CD4-positive, alpha-beta T cell treated with Interleukin-2 at 100 ng/mL for 4 hours (primary cell): ENCODE measurements at places on chromosomes 2 and 18.

DNA sequence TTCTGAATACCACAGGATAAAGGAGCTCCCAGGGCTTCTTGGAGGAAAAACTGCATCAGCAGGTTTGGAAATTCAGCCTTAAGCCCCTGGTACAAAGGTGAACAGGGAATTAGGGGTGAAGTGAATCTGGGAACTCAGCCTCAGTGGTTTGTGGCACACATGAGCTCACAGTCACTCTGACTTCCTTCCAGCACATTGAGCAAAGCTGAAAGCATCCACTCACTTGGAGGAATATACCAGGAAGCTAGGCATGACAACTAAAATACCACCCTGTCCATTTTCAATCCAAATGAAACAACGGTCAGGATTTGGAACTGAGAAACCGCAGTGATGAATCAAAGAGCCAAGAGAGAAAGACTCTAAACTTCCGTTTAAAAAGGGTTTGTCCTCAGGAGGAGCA, 216.1 kb downstream of the ICOS start:
- DNase-seq, result no peak

DNA sequence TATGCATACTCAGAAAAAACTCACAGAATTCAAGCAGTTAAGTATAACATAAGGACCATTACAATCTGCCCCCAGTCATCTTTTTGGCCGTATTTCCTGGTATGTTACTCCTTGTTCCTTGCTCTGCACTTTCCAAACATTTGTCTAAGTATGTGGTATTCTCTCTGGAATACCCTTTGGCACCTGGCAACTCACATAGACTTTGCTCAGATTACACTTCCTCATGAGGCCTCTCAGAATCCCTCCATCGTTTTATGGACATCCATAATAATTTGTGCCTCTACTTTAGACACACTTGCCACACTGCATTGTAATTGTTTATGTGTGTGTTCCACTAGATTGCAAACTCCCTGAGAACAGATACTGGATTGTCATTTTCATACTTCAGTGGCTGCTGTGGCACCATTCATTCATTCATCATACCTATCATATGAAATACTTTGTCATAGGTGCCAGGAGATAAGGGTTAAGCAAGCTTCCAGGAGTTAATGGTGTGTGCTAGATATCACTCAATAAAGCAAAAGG, 84.0 kb downstream of the HIBCH start:
- DNase-seq, result no peak

GRCh38 chr2:106176446-106177099, 17.5 kb downstream of the UXS1 start:
- no peak for DNase-seq

DNA sequence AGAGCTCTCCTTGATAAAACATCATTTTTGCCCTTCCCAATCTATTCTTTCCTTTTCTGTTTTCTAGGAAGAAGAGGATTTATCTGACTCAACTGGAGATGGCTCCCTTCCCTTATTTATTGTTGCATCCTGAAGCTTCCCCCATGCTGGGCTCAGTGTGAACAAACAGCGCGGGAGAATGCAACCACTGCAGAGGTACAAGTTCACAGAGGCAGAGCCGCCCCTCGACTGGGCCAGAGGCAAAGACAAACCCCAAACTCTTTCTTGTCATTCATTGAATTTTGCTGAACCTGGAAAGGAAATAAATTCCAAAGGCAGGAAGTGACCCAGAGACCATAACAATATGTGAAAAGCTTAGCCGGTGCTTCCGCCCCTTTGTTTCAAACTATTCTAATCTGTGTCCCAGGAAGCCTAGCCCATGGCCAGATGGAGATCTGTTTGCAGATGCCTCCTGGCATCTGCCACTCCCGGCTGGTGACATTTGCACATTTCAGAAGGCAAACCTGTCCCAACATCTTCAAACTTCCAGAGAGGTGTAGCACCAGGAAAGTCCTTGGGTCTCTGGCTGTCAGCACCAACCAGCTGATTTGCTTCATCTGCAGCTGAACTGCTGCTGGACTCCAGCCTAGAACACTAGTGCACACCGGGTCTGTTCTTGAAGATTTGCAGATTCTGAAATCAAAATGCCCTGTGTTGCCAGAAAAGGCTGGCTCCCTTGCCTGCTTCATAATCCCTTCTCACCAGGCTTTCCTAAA, 79.4 kb upstream of the MAP4K3 start:
- DNase-seq, result no peak

GRCh38 chr2:120764991-120765677, 29.5 kb downstream of the GLI2 start:
- DNase-seq, result no peak

GRCh38 chr18:4248686-4249085, 206.4 kb downstream of the DLGAP1 start:
- DNase-seq, result no peak

DNA sequence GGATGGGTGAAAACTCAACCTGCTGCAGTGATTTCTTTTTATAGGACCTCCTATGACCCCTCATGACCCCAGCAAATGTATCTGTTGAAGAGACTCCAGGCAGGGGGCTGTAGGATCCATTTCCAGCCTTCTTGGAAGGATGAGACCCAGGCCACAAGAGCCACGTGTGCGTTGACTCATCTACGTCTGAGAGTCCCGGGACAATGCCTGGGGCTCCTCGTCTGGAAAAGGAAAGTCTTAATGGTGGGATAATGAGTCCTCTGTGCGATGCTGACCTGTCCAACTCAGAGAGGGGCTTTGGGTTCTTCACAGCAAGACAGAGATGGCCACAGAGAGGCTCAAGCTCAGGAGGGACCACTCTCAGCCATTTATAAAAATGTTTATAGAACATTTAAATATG, 80.8 kb downstream of the SMIM21 start:
- DNase-seq, result no peak

DNA sequence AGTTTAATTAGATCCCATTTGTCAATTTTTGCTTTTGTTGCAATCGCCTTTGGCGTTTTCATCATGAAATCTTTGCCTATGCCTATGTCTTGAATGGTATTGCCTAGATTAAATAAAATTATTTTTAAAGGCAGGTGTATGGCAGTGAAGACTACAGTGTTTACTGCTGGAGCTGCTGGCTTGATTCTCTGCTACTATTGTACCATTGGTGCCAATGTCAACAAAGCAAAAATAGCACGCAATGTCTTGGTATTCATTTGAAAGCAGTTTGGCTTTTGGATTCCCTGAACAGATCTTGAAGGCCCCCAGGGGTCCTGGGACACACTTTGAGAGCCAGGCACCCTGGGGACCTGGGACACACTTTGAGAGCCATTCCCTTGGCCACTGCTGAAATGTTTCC, 125.4 kb upstream of the ACKR3 start:
- DNase-seq, result no peak

DNA sequence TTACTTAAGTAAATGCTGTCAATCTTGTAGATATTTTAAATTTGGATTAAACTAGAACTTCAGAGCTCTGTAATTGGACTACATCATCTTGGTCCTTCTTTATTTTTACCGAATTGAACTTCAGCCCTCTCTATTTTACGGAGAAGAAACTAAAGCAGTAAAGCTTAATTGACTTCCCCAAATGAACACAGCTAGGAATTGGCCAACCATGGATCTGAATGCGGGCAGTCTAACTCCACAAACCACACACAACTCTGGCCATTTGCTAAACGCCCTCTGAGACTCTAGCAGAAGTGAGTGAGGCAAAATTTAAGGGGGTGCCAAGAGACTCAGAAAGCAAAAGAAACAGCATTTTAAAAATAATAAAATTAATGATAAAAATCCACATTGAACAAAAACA, 86.3 kb upstream of the KCTD1 start:
- DNase-seq, result no peak

DNA sequence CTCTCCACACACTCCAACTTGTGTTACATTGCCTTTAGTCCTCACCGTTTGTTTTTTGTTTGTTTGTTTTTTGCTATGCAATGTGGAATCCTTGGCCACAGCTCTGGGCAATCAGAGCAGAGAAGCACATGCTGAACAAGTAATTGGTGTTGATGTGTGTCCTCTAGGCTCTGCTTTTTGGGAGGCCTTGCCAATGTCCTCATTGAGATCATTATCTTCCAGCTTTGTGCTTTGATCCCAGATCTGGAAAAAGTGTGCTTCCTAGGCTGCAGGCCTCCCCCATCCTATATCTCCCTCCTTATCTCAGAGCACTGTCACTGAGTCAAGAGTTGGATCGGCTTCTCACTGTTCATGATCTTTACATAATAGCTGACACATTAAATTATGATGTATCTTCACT, 25.9 kb downstream of the OSR1 start:
- no peak for DNase-seq

- no peak for DNase-seq
Measured at GRCh38 chr2:177551989-177552421, 159.4 kb downstream of the AGPS start.

DNA sequence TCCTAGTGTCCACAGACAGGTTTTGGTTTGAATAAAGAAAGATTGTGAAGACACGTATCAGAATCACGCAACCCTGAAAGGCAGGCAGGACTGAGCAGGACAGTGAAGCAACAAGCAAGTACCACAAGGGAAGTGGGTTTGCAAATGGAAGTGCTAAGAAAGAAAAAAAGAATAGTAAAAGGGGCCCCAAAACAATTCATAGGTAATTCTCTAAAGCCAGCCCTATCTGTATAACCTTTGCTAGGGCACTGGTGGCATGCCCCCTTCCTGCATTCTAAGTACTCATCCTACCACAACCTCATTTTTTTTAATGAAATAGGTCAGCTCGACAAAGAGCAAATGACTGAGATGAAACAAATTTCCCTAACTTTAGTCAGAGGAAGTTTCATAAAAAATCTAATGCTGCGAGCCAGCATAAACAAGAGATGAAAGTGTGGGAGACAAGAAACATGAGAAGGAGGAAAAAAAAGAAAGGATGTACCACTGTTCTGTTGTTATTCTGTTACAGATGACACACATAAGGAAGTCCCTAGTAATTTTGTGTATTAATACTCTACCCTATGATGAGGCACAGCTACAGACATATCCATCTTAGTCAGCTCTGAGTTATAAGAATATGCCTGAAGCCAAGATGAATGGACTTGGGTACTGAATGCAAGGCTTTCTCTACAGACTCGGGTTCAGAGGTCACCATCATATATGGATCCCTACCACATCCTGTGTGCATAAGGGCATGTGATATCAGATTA, 32.2 kb downstream of the IKZF2 start:
- peak; percentile 49 for DNase-seq

GRCh38 chr2:70947556-70948184, 12.0 kb downstream of the ATP6V1B1 start:
- DNase-seq, result no peak

GRCh38 chr2:55493220-55493619, 26.3 kb upstream of the CFAP36 start:
- DNase-seq, result no peak

DNA sequence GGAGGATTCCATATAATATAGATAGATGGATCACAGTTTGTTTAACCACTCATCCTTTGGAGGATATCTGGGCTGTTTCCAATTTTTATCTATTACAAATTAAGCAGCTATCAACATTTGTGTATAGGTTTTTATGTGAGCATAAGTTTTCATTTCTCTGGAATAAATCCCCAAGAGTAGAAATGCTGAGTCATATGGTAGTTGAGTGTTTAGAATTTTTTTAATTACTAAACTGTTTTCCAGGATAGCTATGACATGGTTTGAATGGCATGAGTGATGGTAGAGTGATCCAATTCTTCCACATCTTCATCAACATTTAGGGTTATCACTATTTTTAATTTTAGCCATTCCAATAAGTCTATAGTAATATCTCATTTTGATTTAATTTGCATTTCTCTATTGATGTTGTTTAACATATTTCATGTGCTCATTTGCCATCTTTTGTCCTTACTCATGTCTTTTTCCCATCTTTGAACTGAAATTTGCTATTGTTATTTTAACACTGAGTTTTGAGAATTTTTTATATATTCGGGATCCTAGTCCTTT, 31.4 kb downstream of the ABCB11 start:
- DNase-seq, result no peak

DNA sequence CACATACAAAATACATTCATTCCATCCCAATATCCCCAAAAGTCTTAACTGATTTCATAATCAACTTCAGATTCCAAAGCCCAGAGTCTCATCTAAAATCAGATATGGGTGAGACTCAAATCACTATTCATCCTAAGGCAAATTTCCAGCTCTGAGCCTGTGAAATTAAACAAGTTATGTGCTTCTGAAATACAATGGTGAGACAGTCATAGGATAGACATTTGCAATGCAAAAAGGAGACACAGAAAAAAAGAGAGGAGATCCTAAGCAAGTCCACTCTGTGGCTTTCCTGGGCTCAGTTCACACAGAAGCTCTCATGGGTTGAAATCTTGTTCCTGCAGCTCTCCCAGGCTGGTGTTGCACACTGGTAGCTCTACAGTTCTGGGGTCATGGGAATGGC, 18.3 kb downstream of the ZNF892 start:
- no peak for DNase-seq

GRCh38 chr2:145091967-145092366, 572.0 kb upstream of the ZEB2 start:
- DNase-seq, result no peak

DNA sequence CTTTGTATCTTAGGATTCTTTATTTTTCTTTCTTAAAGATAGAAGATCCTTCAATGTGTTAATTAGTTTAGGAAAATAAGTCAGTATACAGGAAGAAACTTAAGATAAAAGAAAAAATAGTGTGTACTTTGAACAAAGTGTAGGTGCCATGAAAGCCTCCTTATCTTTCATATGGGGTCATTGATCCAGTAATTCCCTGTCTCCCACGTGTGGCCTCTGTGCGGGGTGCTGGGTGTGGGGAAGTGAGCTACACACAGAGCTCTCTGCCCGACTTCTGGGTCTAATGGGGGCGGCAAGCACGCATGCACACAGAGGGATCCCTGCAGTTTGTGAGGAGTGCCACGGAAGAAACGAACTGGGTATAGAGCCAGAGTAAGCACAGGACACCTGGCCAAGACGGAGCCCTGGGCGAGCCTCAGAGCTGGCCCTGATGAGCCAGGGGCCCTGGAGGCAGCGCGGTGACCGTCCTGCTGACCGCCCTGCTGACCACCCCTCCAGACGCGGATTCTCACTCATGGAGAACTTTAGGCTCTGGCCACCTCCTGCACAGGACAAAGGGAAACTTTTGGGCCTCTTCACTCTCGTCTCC, 253.5 kb downstream of the ACKR3 start:
- no peak for DNase-seq

GRCh38 chr18:58321986-58322385, 278.0 kb downstream of the NEDD4L start:
- peak; percentile 79 for DNase-seq

DNA sequence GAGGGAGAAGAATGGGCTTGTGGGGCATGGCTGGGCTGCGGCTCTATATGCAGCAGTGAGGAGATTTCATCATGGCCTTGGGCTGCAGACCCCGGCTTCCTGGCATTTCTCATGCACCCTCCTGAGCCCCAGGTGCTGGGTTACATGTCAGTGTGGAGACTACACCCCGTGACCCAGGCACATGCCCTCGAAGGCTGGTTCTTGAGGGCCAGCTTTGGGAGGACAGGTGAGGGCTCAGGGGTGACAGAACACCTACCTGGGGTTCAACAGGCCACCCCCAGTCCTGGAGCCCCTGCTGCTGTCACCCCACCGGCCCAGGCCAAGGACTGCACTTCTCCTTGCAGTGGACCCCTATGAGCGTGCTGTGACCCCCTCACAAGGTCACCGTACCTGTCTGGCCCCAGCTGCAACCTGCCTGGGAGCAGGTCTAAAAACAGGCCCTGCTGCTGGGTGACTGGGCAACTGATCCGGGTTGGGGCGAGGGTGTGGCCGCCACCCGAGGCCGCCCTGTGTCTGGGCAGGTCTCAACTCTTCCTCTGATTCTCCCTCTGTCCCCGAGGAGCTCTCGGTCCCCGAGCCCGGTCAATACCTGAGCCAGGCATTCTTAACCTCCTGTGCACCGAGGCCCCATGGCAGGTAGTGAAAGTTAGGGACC, 94.8 kb upstream of the OTOS start:
- no peak for DNase-seq

GRCh38 chr2:43676322-43677050, at the start of gene C1GALT1C1L:
TSS of gene C1GALT1C1L (minus strand) at chr2:43676429. CDS start at chr2:43676322, 107 bp downstream.
- no peak for DNase-seq
